DMS79 (cell line): ENCODE measurements at places on chromosomes 2 and 18.

DNA sequence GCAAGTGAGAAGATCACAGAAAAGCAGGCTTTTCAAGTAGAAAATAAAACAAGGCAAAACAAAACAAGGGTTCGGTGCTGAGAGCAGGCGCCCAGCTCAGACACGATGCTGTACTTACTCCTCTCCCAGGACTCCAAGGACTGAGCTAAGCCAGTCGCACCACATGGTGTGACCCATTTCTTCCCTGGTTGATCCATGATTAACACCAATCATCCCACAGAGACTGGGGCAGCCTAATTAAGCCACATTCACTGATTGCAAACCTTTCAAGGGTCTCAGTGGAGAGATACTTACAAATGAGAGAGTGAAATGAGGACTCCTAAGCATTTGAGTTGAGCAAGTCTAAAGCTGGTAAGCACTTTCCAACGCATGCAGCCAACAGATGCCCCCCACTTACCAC is 155.2 kb downstream of the MYO5B start:
- no peak for DNase-seq

DNA sequence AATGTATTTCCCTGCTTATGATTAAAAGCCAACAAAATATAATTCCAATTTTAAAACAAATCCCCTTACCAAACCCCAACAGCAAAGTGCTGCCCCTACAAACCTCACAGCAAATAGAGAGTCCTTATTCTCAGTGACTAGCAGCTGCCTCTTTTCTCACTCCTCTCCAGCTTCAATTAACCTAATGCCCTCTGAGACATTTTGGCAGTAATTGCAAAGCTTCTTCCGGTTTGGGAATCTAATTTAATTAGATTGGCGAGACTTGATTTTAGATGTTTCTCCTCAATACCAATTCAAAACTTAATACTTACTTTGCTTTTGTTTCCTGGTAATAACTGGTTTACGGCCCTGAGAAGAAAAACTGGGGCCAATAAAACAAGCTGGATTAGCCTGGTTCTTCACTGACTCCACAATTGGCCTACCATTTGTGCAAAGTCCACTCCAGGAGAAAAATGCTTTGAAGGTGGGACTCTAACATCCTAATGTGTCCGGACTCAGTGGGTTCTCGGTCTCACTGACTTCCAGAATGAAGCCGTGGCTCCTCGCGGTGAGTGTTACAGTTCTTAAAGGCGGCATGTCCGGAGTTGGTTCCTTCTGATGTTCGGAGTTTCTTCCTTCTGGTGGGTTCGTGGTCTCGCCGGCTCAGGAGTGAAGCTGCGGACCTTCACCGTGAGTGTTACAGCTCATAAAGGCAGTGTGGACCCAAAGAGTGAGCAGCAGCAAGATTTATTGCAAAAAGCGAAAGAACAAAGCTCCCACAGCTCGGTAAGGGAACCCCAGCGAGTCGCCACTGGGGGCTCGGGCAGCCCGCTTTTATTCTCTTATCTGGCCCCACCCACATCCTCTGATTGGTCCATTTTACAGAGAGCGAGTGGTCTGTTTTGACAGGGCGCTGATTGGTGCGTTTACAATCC is 52.8 kb downstream of the SLC35F5 start:
- DNase-seq: no peak

GRCh38 chr2:136282251-136282650 is 164.3 kb upstream of the CXCR4 start:
- no peak for DNase-seq

DNA sequence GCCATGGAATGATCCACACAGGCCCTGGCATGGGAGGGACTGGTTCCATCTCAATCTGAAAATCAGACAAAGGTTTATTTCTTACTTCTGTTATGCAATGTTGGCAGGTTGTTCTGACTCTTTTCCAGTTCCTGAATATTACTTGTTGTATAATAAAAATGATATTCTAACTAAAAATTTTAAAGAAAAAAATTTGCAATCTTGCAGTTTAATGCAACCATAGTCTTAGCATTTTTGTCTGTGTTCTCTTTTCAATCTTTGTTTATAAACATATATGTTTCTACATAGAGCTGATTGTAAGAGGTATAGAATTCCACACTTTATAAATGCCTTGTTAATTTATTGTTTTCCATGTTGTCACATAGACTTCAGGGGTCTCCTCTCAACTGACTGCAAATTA is 143.4 kb downstream of the RPIA start:
- DNase-seq: no peak

GRCh38 chr2:235658351-235659174 is 164.7 kb downstream of the AGAP1 start:
- DNase-seq: peak; percentile 80

DNA sequence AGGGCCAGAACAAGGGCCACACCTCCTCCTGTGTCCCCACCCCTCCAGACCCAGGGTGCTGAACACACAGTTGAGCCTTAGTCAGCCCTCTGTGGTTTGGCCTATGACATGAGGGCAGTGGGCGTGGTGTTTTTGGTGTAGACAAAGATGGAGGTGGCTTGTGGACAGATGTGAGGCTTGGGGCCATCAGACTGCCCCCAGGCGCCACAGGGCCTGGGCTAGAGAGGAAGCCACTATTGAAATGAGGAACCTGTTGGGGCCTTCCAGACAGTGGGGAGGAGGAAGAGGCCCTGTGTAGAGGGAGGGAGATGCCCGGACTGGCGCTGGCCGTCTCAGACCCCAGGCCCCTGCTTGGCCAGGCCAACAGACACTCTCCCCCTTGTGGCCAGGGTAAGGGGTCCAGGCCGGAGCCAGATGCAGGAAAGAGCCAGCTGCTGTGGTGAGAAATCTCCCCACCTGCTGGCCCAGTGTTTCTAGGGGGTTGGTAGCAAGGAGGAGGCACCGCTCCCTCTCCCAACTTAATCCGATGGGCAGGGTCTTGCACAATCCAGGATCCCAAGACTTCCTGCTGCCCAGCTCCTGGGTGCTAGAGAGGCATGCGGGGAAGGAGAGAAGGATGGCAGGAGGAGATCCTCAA is 53.8 kb downstream of the SMAD7 start:
- DNase-seq: no peak
